Choroid plexus epithelial cell (primary cell): ENCODE measurements at places on chromosomes 4 and X.

DNA sequence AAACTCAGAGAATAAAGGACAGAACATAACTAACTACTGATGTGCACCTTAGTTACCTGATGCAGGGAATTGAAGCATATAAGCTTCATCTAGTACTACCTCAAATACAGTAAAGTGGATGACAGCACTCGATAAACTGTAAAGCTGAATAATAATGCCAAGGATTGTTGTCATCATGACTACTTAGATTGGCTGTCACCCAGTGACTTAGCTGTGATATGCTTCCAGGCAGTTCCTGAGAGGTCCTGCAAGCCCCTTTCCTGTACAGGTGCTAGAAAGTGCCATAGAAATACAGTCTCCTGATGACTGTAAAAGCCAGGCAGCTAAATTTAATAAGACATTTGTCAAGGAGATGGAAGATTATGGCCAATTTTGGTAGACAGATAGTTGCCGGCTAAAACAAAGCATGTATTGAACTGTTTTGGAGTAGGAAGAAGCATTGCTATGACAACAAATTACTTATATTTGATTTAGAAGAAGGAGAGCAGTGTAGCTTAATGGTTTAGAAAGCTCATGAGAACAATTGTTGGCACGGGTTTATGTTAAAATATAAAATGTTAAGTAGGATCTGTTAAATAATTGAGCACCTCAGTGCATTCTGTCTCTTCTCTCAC, 29.7 kb downstream of the TMEM164 start:
- DNase-seq, result no peak

DNA sequence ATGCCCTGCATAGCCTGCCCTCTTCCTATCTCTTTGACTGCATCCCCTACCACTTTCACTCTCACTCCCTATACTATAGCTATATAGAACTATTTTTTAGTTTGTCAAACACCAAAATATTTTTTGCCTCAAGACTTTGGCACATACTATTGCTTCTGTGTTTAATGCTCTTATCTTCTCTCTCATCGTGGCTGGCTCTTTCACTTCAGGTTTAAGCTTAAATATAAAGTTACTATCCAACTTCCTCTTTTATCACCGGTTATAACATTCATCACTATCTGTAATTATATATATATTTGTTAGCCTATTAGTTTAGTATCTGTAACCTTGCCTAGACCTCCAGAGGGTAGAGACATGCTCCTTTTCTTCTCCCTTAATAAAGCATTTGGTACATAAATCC, 11.5 kb upstream of the HMGB2 start:
- no peak for DNase-seq

DNA sequence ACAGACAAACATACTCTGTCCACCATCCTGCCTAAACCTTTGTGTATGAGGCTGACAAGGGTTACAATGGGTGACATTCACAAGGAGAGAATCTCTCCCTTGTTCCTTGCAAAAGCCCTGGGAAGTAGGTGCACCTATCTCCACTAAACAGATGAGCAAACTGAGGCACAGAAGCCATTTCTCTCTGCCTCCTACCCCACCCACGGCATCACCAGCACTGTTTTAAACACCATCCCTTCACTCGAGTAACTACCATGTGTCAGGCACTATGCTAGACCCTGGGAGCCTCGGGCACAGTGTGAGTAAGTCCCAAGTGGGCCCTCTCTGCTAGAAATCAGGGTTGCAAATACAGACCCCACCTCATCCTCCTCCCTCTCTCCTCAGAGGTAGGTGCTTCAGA, 899 bp downstream of the LYAR start:
- DNase-seq, result no peak

GRCh38 chr4:76740192-76740591, 157.8 kb downstream of the SOWAHB start:
- DNase-seq, result no peak

GRCh38 chr4:122012735-122013134, 60.9 kb upstream of the TRPC3 start:
- peak; percentile 51 for DNase-seq

- DNase-seq, result no peak
Observed at GRCh38 chrX:8310409-8310808, 139.3 kb upstream of the VCX2 start.

GRCh38 chr4:88706574-88706973, 8.9 kb upstream of the NAP1L5 start:
- peak; percentile 85 for DNase-seq

DNA sequence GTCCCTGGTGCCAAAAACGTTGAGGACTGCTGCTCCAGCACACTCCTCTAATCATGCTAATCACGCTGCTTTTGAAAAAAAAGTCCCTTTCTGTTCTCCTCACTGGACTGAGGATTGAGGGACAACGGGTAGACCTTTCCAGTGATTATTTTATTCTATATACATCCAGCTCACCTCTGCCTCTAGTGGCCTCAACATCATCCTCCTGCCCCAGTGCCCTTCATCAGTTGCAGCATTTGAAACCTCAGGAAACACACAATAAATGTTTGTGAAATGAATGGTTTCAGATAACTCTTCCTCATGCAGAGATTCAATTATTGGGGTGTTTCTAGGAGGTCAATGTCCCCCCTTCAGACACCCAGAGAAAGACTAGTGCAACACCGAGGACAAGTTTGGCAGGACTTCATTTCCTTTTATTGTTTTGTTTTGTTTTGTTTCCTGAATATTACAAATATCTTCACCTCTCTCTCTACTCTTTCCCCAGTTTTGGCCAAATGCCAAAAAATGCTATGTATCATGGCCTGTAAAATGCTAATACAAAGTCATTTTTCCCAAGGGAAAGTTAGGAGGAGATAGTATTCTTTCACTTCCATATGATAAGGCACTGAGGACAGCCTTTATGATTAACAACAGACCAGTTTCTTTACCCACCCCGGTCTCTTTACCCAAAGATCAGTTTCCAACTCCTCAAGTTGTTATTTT, 460.1 kb upstream of the SLIT2 start:
- DNase-seq, result peak; percentile 41

GRCh38 chr4:165662341-165662740, 210.7 kb upstream of the TLL1 start:
- no peak for DNase-seq
